ENCODE measurements at places on chromosomes 6 and 20.
A peak's percentile ranks its signal among the peaks of the same experiment; 100 is the strongest.

- peak overlapping the region; percentile 47 for H3K27ac ChIP-seq
- DNase-seq = no peak
- no peaks in the 10 kb centered on the region for H3K27me3 ChIP-seq
- H3K36me3 ChIP-seq = peaks cover 54% of the 10 kb centered on the region
- H3K4me1 ChIP-seq = peaks cover 41% of the 10 kb centered on the region
- no peak overlapping the region for H3K4me3 ChIP-seq
Measured at GRCh38 chr6:137882225-137882961, 15.3 kb downstream of the TNFAIP3 start.

- H3K36me3 ChIP-seq = no peaks in the 10 kb centered on the region
- DNase-seq = peak; percentile 56
- H3K27me3 ChIP-seq = no peaks in the 10 kb centered on the region
- no peak overlapping the region for H3K27ac ChIP-seq
- no peak overlapping the region for H3K4me3 ChIP-seq
Measured at GRCh38 chr20:51462566-51463276, 79.8 kb downstream of the NFATC2 start.

DNA sequence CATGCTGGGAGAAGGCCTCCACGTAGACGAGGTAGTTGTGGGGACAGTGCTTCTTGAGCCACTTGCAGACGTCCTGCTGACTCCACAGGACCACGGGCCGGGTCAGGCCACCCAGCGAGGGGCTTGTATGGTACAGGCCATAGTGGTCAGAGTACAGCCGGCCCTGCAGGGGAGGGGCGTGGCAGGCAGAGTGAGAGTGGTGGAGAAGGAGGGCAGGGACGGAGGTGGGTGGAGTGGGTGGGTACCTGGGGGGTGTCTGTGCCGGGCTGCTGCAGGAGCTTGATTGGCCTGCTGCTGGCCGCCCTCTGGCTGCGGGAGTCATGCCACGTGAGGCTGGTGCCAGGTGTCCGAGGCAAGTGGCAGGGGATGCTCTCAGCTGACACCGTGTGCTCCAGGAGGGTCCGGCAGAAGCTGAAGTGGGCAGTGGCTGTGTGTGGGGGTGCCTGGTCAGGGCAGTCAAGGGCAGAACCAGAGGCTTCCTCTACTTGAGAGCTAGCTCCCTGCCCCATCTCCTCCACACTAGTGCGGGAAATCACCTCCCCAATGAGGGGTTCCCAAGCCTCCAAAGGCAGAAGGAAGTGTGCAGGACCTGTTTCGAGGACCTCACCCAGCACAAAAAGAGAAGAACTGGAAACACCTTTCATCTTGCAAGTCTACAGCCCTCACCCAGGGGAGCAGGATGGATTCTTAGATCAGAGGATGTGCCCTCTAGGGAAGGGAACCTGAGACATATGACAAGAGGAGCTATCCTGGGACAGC is 2.3 kb downstream of the SAMD10 start:
- H3K27ac ChIP-seq = no peak overlapping the region
- no peaks in the 10 kb centered on the region for H3K27me3 ChIP-seq
- no peak for DNase-seq
- no peak overlapping the region for H3K4me3 ChIP-seq
- H3K36me3 ChIP-seq = no peaks in the 10 kb centered on the region

DNA sequence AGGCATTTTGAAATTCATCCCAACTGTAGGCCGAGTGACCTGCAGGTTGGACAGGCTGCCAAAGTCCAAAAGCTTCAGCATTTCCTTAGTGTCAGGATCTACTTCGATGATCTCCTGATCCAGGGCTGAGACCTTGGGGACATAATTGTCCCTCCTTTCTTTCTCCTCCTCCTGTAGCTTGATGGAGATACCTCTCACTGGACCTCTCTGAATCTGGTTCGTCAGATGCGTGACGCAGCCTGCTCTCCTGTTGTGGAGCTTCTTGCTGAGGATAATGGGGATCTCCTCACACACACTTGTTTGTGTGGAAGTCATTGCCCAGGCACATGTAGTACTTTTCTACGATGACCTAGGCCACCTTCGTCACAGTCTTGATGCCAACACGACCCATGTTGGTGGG is 1.5 kb upstream of the MAS1L start:
- no peaks in the 10 kb centered on the region for H3K36me3 ChIP-seq
- no peak for DNase-seq
- H3K27ac ChIP-seq = no peak overlapping the region
- H3K27me3 ChIP-seq = no peaks in the 10 kb centered on the region

DNA sequence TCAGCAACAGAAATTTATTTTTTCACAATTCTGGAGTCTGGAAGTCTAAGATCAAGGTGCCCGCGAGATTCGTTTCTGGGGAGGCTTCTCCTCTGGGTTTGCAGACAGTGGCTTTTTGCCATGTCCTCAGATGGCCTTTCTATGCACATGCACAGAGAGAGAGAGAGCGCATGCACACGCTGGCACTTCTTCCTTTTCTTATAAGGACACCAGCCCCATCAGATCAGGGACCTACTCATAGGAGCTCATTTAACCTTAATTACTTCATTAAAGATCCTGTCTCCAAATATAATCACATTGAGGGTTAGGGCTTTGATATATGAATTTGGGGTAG is 260.7 kb upstream of the PLCB4 start:
- H3K36me3 ChIP-seq = no peaks in the 10 kb centered on the region
- peaks cover 4% of the 10 kb centered on the region for H3K4me1 ChIP-seq
- H3K27me3 ChIP-seq = no peaks in the 10 kb centered on the region
- no peak for DNase-seq
- H3K4me3 ChIP-seq = no peak overlapping the region

DNA sequence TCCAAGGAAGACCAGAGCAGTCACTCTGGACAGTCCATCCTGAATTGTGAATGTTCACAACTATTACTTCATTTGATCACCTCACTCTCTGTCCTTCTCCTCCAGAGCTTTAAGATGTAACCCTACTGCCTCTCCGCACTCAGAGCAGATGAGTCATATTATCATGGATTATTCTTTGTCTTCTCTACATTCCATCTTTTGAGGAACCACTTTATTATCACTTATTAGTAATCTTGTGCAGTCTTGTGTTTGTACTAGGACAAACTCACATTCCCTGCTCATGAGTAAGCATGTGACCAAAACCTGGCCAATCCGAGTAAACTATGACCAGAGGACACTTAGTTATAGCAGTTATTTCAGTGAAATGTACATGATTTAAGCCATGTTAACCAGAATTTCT is 401.5 kb upstream of the ADGRB3 start:
- no peak for DNase-seq
- H3K4me1 ChIP-seq = no peaks in the 10 kb centered on the region
- no peaks in the 10 kb centered on the region for H3K27me3 ChIP-seq
- no peak overlapping the region for H3K27ac ChIP-seq
- H3K36me3 ChIP-seq = no peaks in the 10 kb centered on the region

GRCh38 chr20:36847009-36847709 is 28.8 kb upstream of the TLDC2 start:
- no peaks in the 10 kb centered on the region for H3K27me3 ChIP-seq
- no peak overlapping the region for H3K4me3 ChIP-seq
- peaks cover 73% of the 10 kb centered on the region for H3K4me1 ChIP-seq
- H3K27ac ChIP-seq = peak overlapping the region; percentile 77

- DNase-seq = no peak
- H3K27ac ChIP-seq = no peak overlapping the region
- no peaks in the 10 kb centered on the region for H3K36me3 ChIP-seq
Measured at GRCh38 chr6:107607116-107607515, 117.2 kb downstream of the SOBP start.

DNA sequence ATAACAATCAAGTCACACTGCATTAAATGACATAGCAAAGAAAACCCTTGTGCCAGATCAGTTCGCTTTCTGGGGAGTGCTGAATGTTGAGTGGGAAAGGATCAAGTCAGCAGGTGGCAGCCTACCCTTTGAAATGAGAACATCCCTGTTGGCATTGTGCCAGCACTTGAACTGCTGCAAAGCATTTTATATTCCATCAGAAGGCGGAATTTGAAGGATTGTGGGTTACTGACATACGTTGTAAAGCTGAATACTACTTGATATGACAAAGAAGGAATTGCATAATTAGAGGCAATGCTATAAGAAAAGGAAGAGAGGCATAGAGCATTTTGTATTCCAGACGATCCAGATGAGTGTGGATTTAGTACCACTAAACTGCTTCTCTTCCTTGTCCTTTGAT is 26.5 kb downstream of the BCKDHB start:
- H3K27ac ChIP-seq = no peak overlapping the region
- H3K27me3 ChIP-seq = no peaks in the 10 kb centered on the region
- peaks cover 15% of the 10 kb centered on the region for H3K36me3 ChIP-seq
- H3K4me1 ChIP-seq = peaks cover 4% of the 10 kb centered on the region
- DNase-seq = peak; percentile 47
- H3K4me3 ChIP-seq = no peak overlapping the region

GRCh38 chr6:84065693-84066290 is 32.2 kb downstream of the MRAP2 start:
- no peak overlapping the region for H3K4me3 ChIP-seq
- no peaks in the 10 kb centered on the region for H3K27me3 ChIP-seq
- no peaks in the 10 kb centered on the region for H3K4me1 ChIP-seq

GRCh38 chr20:57738484-57738883 is 28.7 kb upstream of the PMEPA1 start:
- no peak overlapping the region for H3K27ac ChIP-seq
- H3K36me3 ChIP-seq = no peaks in the 10 kb centered on the region
- H3K4me3 ChIP-seq = no peak overlapping the region
- DNase-seq = peak; percentile 1

- no peak for DNase-seq
- no peaks in the 10 kb centered on the region for H3K4me1 ChIP-seq
- no peak overlapping the region for H3K4me3 ChIP-seq
- H3K27me3 ChIP-seq = no peaks in the 10 kb centered on the region
Measured at GRCh38 chr6:110542311-110543024, 66.1 kb upstream of the SLC22A16 start.

- H3K4me3 ChIP-seq = no peak overlapping the region
- H3K27me3 ChIP-seq = no peaks in the 10 kb centered on the region
- H3K36me3 ChIP-seq = no peaks in the 10 kb centered on the region
Measured at GRCh38 chr20:54345301-54345724, 130.1 kb upstream of the DOK5 start.

- no peak overlapping the region for H3K4me3 ChIP-seq
- DNase-seq = no peak
- H3K36me3 ChIP-seq = no peaks in the 10 kb centered on the region
- no peak overlapping the region for H3K27ac ChIP-seq
Measured at GRCh38 chr6:82144007-82144851, 103.3 kb downstream of the IBTK start.

GRCh38 chr6:157845493-157846259 is 22.6 kb downstream of the SNX9 start:
- no peak for DNase-seq
- no peak overlapping the region for H3K27ac ChIP-seq
- no peak overlapping the region for H3K4me3 ChIP-seq
- H3K4me1 ChIP-seq = peaks cover 34% of the 10 kb centered on the region
- no peaks in the 10 kb centered on the region for H3K36me3 ChIP-seq
- no peaks in the 10 kb centered on the region for H3K27me3 ChIP-seq

DNA sequence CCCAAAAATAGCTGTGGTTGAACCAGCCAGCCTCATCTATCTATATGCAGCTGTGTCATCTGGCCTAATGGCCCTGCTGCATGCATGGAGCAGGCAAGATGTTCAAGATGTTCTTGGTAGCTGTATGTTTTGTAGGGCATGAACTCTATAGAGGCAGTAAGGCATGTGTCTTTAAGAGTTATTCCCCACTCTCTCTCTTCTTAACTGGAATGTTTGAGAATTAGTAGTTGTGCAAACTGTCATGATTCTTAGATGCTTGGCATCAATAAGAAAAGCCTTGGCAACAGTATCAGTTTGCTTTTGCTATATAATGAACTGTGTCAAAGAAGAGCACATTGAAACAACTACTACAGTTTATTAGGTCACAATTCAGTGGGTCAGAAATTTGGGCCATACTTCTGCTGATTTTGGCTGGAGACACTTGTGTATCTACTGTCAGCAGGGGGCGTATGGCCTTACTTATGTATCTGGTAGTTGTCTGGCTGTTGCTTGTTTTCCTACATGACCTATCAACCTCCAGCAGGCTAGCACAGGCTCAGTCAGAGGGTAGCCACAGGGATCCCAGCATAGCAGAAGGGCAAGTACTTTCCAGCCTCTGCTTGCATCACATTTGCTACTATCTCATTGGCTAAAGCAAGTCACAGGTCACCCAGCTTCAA is 56.1 kb upstream of the LAMP5 start:
- H3K27ac ChIP-seq = no peak overlapping the region
- no peaks in the 10 kb centered on the region for H3K36me3 ChIP-seq
- no peaks in the 10 kb centered on the region for H3K27me3 ChIP-seq
- no peak for DNase-seq
- no peaks in the 10 kb centered on the region for H3K4me1 ChIP-seq

DNA sequence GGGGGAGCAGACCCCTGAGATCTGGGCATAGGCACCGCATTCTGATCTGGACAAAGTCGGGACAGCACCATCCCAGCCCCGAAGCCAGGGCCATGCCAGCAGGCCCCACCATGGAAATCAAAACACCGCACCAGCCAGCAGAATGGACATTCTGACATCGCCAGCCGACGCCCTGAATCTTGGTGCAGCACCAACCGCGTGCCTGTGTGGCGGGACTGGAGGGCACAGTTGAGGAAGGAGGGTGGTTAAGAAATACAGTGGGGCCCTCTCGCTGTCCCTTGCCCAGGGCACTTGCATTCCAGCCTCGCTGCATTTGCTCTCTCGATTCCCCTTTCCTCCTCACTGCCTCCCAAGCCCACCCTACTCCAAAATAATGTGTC is 2.0 kb downstream of the NNAT start:
- no peak overlapping the region for H3K27ac ChIP-seq
- peaks cover 79% of the 10 kb centered on the region for H3K4me1 ChIP-seq

DNA sequence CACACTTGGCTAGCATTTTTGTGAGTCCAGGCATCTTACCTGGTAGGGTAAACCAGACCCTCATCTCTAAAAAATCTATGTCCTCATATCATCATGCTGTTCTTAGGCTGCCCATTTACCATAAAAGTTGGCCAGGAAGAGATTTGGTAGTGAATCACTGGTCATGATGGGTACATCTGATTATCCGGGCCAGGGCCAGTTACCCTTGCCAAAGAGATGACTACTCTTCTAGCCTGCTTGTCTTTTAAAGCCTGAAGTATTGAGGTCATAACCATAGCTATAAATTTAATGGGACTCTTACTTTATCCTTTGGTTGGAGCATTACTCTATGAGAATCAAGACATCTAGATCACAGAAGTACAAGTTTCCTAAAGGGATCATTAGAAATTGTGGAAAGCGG is 276.8 kb downstream of the TENT5A start:
- no peak for DNase-seq
- H3K27ac ChIP-seq = no peak overlapping the region
- H3K27me3 ChIP-seq = no peaks in the 10 kb centered on the region
- H3K36me3 ChIP-seq = no peaks in the 10 kb centered on the region
- H3K4me3 ChIP-seq = no peak overlapping the region

- no peak overlapping the region for H3K4me3 ChIP-seq
- no peak for DNase-seq
Measured at GRCh38 chr6:5155906-5156305, 70.8 kb downstream of the PPP1R3G start.

- DNase-seq = no peak
- H3K27ac ChIP-seq = peak overlapping the region; percentile 13
- H3K27me3 ChIP-seq = peaks cover 4% of the 10 kb centered on the region
- H3K4me3 ChIP-seq = no peak overlapping the region
- H3K4me1 ChIP-seq = peaks cover 42% of the 10 kb centered on the region
- no peaks in the 10 kb centered on the region for H3K36me3 ChIP-seq
Measured at GRCh38 chr6:157766901-157767774, 55.9 kb upstream of the SNX9 start.

- H3K4me3 ChIP-seq = no peak overlapping the region
- no peak overlapping the region for H3K27ac ChIP-seq
- H3K27me3 ChIP-seq = no peaks in the 10 kb centered on the region
- H3K4me1 ChIP-seq = no peaks in the 10 kb centered on the region
- no peaks in the 10 kb centered on the region for H3K36me3 ChIP-seq
Measured at GRCh38 chr6:167407239-167408064, 82.6 kb downstream of the TTLL2 start.

All from lower lobe of right lung (tissue), 2 donors.